ENCODE measurements at places on chromosomes 1 and 21.
A peak's percentile ranks its signal among the peaks of the same experiment; 100 is the strongest.

DNA sequence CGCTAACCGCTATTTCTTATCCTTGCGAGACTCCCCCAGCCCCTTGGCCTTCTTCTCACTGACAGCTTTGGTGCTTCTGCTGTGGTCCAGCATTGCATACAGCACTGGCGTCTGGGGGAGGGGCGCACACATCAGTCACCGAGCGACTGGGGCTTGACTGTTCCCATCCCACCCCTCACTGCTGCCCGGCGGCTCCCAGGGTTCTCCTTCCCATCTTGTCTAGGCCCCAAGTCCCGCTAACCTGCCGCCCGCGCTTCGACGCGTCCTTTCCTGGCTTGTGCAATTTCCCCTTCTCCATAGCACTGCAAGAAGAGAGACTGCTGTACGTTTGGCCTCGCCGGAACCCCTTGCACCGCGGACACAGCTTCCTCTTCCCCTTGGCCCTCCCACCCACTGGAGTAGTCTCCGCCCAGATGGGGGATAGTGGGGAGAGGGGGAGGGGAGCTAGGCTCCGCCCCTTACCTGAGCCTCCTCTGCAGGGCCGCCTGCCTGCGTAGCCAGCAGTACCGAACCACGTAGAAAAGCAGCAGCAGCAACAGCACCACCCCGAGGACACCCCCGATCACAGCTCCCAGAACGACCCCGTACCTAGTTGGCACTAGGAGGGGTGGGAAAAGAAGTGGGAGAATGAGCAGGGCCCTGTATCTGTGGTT, 3.8 kb downstream of the MPZ start:
- DNase-seq: peak; percentile 29

GRCh38 chr1:54109129-54110090, 43.4 kb downstream of the CDCP2 start:
- DNase-seq: no peak

DNA sequence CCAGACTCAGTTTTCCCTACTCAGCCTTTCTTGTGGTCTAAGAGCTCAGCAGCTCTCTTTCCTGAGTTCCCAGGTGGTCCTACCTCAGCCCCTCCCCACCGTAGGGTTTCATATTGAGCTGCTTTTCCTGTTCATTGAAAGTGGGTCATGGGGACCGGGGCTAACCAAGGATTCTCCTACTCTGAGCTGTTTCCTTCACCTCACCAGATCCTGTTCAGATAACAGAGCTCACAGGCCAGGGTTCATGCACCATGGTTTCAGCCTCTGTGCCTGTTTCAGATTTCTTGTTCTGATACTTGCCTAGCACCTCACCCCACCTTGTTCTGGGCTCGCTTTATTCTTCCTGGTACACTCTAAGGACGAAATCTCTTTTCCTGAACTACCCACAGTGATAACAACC, 8.5 kb downstream of the UBQLN4 start:
- no peak for DNase-seq

DNA sequence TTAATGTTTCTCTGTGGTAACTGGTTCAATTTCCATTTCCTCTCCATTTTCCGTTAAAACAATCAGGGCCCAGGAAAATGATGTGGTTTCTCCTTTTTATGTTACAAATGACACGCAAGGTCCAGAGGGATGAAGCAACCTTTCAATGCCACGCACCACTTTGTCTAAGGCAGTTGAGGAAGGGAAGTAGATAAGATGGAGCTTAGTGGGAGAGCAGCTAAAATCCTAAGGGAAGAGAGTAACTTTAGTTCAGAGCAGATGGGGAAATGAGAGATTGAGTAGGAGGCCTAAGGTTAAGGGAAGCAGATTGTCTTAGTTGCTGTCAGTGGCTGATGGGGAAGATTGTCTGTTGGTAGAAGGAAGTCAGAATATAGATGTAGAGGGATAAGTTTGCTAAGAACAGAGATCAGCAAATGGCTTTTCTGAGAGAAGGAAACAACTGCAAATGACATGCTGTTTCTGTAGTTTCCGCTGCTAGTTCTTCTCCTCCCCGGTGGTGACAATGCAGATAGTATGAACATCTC, 660 bp downstream of the CD1C start:
- no peak for DNase-seq

GRCh38 chr1:15507278-15507677, 16.7 kb downstream of the CASP9 start:
- no peak for DNase-seq

DNA sequence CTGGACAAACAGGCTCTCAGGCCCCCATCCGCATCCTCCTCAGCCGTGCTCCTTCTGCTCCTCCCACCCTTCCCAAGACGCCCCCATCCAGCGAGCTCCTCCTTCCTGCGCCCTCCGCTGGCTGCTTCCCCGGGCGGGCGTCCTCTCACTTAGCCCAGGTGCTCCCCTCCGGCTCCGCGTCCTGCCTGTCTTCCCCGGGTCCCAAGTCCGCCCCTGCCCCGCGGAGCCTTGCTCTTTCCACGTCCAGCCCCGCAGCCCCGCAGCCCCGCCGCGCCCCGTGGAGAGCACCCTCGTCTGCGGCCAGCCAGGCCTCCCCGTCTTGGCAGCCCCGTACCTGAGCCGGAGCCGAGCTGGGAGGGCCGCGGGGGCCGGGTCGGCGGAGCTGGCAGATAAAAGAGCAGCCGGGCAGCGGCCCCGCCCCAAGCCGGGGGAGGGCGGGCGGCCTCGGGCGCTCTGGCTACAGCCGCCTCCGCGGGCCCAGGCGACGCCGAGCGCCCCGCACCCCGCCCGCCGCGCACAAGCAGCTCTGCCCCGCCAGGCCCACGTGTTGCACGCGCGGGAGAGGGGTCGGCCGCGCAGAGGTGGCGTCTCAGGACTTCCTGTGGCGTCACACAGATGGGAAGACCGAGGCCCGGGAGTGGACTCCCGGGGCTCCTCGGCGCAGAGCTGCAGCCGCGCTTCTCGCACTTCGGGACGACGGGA, at the start of gene PAQR7:
TSS of gene PAQR7 (minus strand) at position 555 of the 702 bp plus-strand sequence. CDS start 11,869 bp downstream, outside the sequence.
- peak; percentile 71 for DNase-seq

- DNase-seq: no peak
These were observed 14.8 kb downstream of the AVPR1B start for GRCh38 chr1:206102292-206102936.

Data from ACHN (cell line).